Esophagus mucosa (tissue), 1 donor: ENCODE measurements at places on chromosomes 11 and 22. TPM values are rescaled to one million over a fixed set of nuclear protein-coding genes. Genes with fewer than 3 reads are reported as not detected.

- ATAC-seq = no peak
Measured at GRCh38 chr11:12182676-12183541, 72.5 kb downstream of the MICAL2 start.

Gene MYBPC3
- total RNA-seq = not detected

GRCh38 chr11:57647372-57647771 is 2.3 kb downstream of the YPEL4 start:
- no peak for ATAC-seq

GRCh38 chr11:12007230-12007593 is 1.2 kb downstream of the DKK3 start:
- no peak for ATAC-seq

DNA sequence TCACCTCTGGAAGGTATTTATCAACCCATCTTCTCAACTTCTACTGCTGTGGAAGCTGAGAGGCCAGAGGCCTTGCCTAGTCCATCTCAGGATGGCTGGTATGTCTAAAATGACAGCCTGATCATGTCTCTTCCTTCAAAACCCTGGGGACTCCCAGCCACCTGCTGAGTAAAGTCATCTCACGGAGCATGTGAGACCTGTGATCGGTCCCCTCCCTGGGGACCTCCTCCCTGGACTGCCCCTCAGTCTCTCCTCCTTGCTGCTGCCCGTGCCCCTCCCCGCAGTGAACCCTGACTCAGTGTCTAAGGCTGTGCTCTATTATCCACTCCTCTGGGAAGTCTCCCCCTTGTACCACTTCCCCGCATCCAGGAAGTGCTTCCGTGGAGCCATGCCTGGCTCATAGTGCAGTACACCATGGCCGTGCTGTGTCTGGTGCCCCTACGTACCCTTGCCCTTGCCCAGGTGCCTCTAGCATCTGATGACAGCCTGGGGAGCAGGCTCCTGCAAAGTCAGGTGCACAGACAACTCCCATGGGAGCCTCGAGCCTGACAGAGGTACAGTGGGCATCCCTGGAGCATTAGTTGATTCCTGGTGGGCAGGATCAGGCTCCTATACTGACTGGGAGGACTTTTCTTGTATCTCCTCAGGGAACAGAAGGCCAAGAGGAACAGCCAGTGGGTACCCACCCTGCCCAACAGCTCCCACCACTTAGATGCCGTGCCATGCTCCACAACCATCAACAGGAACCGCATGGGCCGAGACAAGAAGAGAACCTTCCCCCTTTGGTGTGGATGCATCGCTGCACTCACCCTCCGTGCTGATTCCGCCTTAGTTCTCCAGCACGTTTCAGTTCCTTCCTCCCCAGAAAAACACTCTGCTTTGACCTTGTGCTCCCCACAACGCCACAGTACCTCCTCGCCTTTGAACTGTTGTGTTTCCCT is 13.8 kb downstream of the SMARCB1 start:
- peak; percentile 24 for ATAC-seq

DNA sequence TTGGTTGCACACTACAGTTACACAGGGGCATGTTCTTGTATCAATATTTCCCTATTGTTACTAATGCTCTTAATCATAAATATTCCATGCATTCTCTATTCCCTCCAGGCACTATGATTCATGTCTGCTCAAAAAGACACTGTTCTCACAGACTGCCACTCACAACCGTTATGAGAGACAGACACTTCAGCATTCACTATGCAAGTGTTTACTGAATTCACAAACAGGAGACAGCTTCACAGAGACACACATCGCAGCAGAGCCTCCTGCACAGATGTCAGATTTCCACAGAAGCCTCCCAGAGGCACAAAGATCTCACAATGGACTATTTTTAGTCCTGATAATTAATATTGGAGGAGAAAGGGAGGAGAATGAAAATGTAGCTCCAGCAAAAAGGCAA is 930.4 kb downstream of the OPCML start:
- no peak for ATAC-seq

GRCh38 chr11:69523453-69523852 is 42.0 kb downstream of the LINC01488 start:
- no peak for ATAC-seq

GRCh38 chr22:40116496-40117200 is 61.1 kb upstream of the TNRC6B start:
- no peak for ATAC-seq

Gene RNASEH2C
- 28.7 TPM for total RNA-seq

- ATAC-seq = peak; percentile 9
Measured at GRCh38 chr22:50306753-50307749, at the start of gene PLXNB2. PLXNB2 (minus strand) TSS chr22:50307646; CDS start chr22:50290584, 17,062 bp downstream.
